Stimulated activated CD4-positive, alpha-beta T cell treated with anti-CD3 and anti-CD28 coated beads, Interleukin-1b, Interleukin-23, amount 100 ng/mL, for 1 hour (primary cell): ENCODE measurements at places on chromosomes 6 and 20.

DNA sequence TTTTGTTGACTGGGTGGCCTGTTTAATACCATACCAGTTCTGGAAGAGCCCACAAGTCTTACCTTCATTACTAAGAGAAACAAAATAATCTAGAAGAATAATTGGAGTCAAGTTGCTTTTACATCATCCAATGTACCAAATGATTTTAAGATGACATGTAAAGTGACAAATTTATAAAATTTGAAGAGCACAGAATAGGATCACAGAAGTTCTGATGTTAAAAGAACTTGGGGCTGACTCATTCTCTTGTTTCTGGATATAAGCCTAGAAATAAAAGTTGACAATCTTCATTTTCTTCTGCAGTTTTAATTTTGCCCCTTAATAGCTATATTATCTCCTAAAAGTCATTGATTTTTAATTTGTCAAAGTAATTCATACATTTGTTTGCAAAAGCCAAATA is 317.5 kb upstream of the MARCKS start:
- DNase-seq: no peak

DNA sequence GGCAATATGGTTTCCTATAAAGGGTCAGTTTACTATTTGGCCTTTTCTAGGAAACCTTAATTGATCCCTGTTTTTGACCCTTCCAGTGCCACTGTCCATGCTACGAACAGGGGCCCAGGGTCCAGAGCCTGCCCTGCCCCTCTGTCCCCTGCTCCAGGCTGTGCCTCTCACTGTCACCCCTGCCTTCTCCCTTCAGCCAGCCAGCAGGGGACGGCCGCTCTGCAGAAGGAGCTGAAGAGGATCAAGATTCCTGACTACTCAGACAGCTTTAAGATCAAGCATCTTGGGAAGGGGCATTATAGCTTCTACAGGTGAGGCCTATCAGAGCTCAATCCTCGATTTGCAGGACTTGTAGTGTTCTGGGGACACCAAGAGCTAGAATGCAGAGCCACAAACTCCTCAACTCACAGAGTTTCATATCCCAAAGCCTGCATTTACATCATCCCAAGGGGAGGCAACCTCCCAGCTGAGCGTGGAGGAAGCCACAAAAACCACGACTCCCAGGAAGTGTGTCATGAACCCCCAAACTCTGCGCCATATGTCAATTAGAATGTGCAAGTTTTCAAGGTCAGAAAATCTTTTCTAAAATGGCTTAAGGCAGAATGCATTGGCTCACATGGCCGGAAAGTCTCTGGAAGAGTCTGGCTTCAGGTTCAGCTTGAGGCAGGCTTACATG is 3.6 kb downstream of the BPI start:
- no peak for DNase-seq

GRCh38 chr6:147033267-147033666 is 170.9 kb upstream of the STXBP5 start:
- no peak for DNase-seq

- no peak for DNase-seq
Measured at GRCh38 chr6:24016857-24017256, 109.2 kb upstream of the NRSN1 start.

DNA sequence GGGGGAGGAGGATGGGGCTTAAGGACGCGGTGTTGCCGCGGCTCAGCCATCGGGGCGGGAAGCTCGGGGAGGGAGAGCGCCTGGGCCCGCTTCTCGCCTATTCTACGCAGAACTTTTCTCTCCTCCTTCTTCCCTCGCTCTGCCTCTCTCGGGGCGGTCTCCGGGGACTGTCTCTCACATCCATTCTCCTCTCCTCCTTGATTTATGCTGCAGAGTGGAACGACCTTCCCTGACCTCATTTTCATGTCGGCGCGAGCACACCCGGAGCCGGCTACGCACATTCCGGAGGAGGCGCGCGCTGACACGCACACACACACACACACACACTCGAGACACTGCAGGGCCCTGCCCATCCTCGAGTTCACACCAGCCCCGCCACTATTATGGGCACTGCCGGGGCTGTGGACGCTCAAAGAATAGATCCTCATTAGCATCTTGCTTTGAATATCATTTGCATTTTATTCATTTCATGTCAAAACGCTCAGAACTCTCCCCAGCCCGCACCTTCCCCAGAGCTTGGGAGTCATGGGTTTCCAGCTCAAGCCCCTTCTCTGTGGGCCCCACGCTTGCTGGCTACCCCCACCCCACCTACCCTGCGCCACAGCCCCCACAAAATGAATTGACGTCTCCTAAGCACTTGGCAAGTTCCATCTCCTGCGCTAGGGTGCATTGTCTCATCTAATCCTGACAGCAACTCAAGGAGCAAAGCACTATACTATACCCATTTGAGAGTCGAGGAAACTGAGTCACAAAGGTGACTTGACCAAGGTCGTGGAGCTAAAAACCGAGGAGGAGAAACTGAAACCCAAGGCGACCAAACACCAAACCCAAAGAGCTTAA is 36.8 kb downstream of the NCR2 start:
- DNase-seq: no peak

- DNase-seq: no peak
Measured at GRCh38 chr6:133833949-133834359, 55.0 kb upstream of the TCF21 start.

DNA sequence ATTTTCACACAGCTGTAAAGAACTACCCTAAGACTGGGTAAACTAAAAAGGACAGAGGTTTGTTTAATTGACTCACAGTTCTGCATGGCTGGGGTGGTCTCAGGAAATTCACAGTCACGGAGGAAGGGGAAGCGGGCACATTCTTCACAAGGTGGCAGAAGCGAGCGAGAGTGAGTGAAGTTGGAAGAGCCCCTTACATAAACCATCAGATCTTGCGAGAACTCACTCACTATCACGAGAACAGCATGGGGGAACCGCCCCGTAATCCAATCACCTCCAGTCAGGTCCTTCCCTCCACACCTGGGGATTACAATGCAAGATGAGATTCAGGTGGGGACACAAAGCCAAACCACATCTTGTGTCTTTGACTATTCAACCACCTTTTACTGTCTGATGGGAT is 700.5 kb downstream of the TENT5A start:
- no peak for DNase-seq

GRCh38 chr20:7696311-7696710 is 243.9 kb downstream of the HAO1 start:
- DNase-seq: no peak

DNA sequence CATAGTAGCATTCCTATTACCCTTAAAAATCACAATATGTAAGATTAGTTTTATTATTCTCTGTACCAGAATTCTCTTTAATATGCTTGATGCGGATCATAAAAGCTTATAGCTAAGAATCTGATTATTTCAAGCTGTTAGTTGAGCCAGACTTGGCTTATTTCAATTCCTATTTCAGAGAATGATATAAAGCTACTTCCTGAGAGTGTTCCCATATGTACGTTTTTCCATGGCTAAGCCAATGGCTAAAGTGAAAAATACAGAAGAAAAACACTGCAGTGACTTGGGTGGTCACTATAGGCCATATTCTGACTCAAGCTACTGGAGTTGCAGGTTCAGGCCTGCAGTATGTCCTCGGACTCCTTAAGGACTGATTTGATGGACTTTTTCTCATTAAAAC is 97.9 kb upstream of the EEF1E1 start:
- DNase-seq: no peak

GRCh38 chr6:100430962-100431361 is 33.8 kb downstream of the SIM1 start:
- no peak for DNase-seq

DNA sequence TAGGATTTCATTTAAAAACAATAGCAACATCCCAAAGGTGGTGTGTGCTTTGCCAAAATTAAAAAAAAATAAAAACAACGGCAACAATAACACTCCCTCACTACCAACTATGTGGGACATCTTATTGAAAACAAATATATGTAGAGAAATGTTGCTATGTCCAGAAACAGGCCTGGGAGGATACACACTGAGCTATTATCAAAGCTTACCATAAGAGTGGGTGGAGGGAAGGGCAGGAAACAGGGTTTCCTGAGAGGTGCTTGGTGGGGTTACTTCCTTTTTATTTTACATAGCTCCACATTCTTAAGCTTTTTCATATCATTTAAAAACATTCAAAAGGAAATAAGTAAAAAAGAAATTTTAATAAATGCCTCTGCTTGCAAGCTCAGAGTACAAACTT is 150.0 kb upstream of the RIPOR2 start:
- no peak for DNase-seq

DNA sequence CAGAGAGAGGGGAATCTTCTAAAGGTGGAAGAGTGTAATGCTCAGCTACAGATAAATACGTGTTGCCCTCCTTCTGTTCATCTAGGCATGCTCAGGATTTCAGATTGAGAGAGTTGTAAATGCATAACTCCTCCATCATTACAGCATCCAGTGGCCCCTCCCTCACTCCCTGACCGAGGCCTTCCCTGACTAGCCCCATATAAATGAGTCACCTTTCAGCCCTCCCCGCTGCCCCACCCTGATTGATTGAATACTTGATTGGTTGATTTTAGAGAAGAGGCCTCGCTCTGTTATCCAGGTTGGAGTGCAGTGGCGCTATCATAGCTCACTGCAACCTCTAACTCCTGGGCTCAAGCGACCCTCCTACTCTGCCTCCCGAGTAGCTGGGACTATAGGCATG is 193.7 kb downstream of the EYA2 start:
- no peak for DNase-seq

DNA sequence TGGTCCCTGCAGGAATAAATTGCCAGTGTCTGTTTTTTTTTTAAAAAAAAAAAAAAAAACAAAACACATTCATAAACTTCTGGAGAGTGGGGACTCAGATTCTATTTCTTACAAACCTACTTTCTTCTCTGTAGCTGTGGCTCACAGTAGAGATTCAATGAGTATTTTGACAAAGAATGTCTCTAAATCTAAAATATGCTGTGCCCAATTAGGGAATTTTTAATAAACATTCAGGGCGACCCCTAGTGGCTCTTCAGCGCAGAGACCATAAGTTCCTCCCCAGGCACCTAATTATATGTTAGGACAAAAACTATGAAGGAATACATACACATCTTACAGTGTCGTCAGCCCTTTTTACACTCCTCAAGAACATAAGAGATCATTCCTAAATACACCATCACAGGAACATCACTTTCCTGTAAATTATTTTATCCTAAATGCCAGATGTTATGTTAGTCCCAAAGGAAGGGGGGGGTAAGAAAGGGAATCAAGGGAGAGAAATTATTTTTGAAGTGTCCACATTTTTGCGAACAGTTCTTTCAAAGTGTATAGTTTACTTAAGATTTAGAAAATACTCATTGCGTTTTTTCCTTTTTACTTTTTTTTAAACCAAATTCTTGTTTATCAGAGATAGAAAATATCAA is 21.8 kb upstream of the NAA20 start:
- DNase-seq: no peak

DNA sequence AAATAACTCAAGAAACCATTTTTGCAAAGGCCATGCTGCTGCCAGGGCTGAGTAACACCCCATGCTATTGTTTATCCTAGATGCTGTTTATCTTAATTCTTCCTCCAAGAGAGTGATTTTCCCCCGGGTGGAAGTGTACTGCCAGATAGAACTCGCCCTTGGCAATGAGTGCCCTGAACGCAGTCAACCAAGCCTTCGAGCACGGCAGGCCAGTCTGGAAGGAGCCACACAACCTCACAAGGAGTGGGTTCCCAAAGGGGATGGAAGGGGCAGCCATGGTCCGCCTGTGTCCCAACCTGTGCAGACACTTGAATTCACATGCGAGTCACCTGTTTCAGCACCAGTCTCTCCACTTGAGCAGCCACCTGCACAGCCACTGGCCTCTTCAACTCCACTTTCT is 31.9 kb downstream of the PNPLA1 start:
- DNase-seq: no peak

DNA sequence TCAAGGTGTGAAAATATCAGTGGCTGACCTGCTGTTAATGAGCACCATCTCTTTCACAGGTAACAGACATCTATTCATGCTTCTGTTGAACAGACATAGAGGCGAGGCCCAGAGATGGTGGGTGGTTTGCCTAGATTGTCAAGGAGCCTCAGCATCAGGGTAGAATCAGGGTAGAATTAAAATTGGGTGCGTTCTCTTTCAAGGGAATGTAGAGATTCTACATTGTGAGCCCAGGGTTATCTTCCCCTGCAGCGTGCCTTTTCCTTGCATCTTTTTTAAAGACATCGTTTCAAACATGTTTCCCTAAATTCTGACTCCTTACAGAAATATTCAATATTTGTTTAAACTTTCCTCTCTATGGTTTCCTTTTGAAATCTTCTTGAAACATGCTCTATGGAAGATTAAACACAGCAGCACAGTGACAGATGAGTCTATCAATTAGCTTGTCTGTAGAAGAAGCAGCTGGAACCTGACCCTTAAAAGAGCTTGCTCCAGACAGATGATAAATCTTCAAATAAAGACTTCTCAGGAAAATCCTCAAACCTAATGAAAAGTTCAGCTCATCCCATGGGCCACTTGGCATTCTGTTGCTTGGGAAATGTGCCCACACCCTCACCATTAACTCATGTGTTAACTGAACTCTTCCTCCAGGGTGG is 119.8 kb downstream of the IPCEF1 start:
- DNase-seq: no peak

DNA sequence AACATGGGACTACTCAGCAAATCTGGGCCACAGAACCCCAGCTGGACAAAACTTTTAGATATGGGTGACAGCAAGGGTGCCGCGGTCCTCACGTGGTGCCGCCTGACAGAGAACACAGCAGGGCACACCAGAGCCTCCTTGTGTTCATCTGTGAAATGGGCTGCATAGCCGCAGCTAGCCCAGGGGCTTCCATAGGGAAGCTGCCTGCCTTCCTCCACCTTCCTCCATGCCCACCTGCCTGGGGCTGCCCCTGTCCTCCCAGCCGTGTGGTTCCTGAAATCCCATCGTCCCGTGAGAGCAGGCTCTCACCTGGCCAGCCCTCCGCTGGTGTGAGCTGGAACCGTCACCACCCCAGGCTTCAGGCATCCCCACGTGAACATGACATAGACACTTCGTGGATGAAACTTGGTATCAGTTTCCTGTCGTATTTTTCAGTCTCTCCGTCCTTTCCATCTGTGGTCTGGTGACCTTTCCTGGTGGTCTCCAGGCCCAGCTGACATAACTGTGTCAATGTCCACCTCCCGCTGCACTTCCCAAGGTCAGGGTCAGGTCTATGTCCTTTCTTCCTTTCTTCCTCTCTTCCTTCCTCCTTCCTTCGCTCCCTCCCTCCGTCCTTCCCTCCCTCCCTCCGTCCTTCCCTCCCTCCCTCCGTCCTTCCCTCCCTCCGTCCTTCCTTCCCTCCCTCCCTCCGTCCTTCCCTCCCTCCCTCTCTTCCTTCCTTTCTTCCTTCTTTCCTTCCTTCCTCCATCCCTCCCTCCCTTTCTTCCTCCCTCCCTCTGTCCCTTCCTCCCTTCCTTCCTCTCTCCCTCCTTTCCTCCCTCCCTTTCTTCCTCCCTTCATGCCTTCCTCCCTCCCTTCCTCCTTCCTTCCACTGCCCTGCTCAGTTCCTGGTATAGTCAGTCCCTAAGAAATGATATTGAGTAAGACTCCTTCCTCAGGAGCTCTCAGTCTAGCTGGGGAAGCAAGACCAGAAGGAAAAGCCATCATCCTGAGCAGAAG is 78.8 kb downstream of the GRM4 start:
- DNase-seq: no peak
